ENCODE measurements at places on chromosomes 5 and 9.

DNA sequence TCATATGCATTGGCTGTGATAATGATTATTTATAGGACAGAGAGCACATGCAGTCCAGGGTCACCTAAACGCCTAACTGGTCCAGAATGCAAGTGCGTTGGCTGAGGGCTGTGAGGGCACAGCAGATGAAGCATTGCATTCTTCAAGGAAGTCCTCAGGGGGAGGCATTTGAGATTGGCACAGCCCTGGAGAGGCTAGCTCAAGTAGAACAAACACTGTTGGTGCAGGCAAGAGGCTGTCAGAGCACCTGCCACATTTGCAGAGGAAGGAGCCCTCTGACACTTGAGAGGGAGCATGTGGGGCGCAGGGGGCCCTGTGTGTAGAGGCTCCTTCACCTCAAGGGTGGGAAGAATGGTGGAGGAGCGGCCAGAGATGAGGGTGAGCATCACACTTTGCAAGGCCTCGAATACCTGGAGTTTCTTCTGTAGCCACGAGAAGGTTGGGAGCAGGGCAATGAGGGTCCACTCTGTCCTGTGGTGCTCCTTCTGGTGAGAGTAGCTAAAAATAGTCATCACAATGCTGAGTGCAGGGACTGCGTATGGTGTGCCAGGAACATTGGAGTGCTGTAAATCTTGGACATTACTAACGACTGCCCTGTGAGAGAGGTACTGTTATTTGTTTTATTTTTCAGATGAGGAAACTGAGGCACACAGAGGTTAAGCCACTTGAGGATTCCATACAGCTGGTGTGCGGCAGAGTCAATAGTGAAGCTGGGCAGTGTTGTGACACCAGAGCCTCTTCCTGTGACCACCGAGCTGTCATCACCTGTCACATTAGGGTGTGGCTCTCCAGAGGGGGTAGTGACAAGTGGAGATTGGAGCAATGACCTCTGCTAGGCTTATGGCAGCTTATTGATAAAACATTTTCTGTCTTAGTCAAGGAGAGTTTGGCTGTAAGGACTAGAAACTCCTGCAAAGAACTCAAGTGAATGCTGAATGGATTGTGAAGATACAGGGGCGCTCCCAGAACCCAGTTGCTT, 100.2 kb downstream of the PIP5K1B start:
- H3K27ac ChIP-seq: no peak overlapping the region
- H3K27me3 ChIP-seq: no peaks in the 10 kb centered on the region

DNA sequence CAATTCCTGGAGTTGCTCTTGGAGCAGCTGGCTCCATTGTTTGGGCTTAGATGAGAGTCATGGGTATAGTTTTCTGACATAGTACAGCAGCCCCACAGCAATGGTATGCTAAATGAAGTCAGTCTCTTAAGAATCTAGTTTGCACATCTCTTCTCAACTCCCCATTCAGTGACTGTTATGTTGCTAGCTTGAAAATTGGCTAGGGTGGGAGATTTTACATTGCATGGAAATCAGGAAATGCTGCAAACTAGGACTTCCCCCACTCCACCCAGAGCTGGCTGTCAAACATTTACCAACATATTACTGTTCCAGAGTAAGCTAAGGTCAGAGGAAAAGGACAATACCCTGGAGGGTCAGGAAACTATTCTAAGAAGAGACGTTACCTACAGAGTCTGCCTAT, 17.6 kb upstream of the FCHO2 start:
- no peak overlapping the region for H3K4me3 ChIP-seq
- H3K27ac ChIP-seq: no peak overlapping the region
- peaks cover 15% of the 10 kb centered on the region for H3K27me3 ChIP-seq
- no peaks in the 10 kb centered on the region for H3K36me3 ChIP-seq
- no peak for DNase-seq

DNA sequence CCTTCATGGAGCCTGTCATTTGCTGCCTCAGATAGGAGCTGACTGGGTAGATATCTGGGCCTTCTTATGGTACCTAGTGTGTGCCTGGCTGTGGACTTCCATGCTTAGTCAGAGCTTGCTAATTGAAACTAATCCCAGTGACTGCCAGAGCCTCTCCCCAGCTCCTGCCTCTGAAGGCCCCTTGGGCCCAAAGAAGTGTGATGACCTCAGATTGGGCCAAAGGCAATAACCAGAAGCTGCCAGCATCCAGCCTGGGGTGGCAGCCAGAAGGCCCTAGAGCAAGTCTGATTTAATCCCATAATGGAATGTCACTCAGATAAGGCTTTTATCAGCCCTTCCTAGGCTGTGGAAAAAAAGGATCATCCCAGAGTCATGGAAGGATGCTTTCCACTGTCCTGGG, 17.1 kb upstream of the CDC23 start:
- H3K27ac ChIP-seq: no peak overlapping the region
- H3K4me3 ChIP-seq: no peak overlapping the region
- no peaks in the 10 kb centered on the region for H3K36me3 ChIP-seq
- H3K27me3 ChIP-seq: peaks cover 10% of the 10 kb centered on the region
- no peaks in the 10 kb centered on the region for H3K4me1 ChIP-seq

GRCh38 chr9:97366889-97367288, 45.0 kb upstream of the TDRD7 start:
- H3K27me3 ChIP-seq: no peaks in the 10 kb centered on the region
- H3K27ac ChIP-seq: no peak overlapping the region
- H3K36me3 ChIP-seq: peaks cover 6% of the 10 kb centered on the region

DNA sequence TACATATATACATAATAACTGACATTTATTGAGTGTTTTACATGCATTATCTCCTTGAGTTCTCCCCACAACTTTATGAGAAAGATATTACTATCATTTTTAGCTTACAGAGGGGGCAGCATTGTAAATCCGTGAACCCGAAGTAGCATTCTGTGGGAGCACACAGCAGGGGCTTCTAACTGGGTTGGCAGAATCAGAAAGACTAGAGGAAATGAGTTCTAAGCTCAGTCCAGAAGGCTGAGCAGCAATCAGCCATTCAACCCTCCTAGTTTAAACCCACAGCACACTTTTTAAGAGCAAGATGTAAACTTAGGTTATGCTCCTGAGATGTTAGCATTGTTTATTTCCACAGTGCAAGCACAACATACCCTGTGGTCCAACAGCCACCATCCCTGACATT, 177.2 kb downstream of the TMEM38B start:
- no peak for DNase-seq
- H3K4me3 ChIP-seq: no peak overlapping the region
- peaks cover 29% of the 10 kb centered on the region for H3K27me3 ChIP-seq
- H3K27ac ChIP-seq: no peak overlapping the region
- H3K4me1 ChIP-seq: peaks cover 2% of the 10 kb centered on the region

DNA sequence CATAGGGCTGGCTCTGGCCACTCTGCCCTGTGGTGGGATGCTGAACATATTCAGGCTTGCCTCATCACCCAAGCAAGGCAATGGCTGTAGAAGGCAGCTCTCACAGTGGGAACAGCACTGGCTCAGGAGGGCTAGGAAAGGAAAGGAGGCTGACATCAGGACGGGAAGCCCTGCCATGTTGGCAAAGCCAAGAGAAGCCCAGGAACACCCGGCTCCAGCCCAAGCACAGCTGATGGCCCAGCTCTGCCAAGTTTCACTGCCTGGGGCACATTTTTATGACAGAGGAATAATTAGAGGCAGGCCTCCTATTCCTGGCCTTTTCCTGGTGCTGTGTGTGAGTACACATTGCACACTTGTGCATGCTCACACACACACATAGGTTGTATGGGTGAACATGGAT, 163.6 kb upstream of the SMIM23 start:
- no peaks in the 10 kb centered on the region for H3K4me1 ChIP-seq
- H3K27me3 ChIP-seq: no peaks in the 10 kb centered on the region
- DNase-seq: no peak
- no peaks in the 10 kb centered on the region for H3K36me3 ChIP-seq
- H3K4me3 ChIP-seq: no peak overlapping the region

GRCh38 chr9:75593920-75594319, 296.6 kb upstream of the PCSK5 start:
- no peak overlapping the region for H3K4me3 ChIP-seq
- no peaks in the 10 kb centered on the region for H3K36me3 ChIP-seq
- H3K27ac ChIP-seq: no peak overlapping the region
- peaks cover 5% of the 10 kb centered on the region for H3K4me1 ChIP-seq
- no peaks in the 10 kb centered on the region for H3K27me3 ChIP-seq
- no peak for DNase-seq

DNA sequence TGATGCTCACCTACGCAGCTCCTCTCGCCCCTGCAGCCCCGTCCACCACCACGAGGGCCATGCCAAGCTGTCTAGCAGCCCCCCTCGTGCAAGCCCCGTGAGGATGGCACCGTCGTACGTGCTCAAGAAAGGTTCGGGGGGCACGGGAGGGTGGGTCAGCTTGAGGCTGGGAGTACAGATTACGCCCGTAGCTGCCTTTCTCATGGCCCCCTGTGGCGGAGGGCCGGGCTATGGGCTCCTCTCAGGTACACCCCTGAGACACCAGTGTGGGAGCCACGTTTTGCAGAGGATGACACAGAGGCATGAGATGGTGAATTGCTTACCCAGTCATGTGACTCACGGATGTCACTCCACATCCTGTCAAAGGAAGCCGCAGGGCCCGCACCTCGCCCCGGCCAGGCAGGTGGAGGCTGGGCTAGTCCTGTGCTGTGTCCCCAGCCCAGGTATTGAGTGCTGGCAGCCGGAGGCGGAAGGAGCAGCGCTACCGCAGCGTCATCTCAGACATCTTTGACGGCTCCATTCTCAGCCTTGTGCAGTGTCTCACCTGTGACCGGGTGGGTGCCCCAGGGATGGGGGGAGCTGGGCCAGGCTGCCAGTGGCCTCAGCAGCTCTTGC, 33.7 kb downstream of the USP20 start:
- peak; percentile 82 for DNase-seq
- H3K36me3 ChIP-seq: peaks cover 57% of the 10 kb centered on the region
- peaks cover 61% of the 10 kb centered on the region for H3K4me1 ChIP-seq
- peak overlapping the region; percentile 88 for H3K27ac ChIP-seq
- peak overlapping the region; percentile 67 for H3K4me3 ChIP-seq

GRCh38 chr5:75677607-75678006, 39.6 kb downstream of the POC5 start:
- peak overlapping the region; percentile 69 for H3K27ac ChIP-seq
- peaks cover 20% of the 10 kb centered on the region for H3K4me1 ChIP-seq
- no peak for DNase-seq
- H3K36me3 ChIP-seq: peaks cover 30% of the 10 kb centered on the region
- H3K4me3 ChIP-seq: peak overlapping the region; percentile 45

DNA sequence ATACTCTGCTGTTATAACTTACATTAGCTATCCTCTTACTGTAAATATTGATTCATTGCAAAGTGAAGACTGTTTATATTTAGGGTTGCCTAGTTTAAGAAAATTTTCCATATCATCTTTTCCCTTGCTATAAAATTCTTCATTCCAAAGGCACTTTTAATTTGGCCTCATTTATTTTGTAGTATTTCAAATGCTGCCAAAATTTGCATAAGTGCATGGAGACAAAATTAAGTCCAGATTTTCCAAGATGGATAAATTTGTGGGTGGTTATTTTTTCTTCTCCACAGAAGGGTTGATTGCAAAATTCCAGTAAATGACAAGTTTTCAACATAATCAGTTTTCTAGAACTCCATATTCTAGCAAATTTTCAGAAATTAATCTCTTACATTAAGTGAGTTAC, 141.5 kb upstream of the MTAP start:
- no peak for DNase-seq
- H3K36me3 ChIP-seq: no peaks in the 10 kb centered on the region
- no peaks in the 10 kb centered on the region for H3K4me1 ChIP-seq
- H3K27me3 ChIP-seq: peaks cover 4% of the 10 kb centered on the region
- no peak overlapping the region for H3K4me3 ChIP-seq

- H3K27ac ChIP-seq: no peak overlapping the region
- peaks cover 25% of the 10 kb centered on the region for H3K36me3 ChIP-seq
- no peaks in the 10 kb centered on the region for H3K27me3 ChIP-seq
Observed at GRCh38 chr5:151267491-151268260, 14.7 kb downstream of the GM2A start.

GRCh38 chr9:113568571-113569321, 105.2 kb downstream of the RGS3 start:
- H3K27me3 ChIP-seq: no peaks in the 10 kb centered on the region
- peaks cover 16% of the 10 kb centered on the region for H3K4me1 ChIP-seq
- H3K4me3 ChIP-seq: no peak overlapping the region
- no peak for DNase-seq

DNA sequence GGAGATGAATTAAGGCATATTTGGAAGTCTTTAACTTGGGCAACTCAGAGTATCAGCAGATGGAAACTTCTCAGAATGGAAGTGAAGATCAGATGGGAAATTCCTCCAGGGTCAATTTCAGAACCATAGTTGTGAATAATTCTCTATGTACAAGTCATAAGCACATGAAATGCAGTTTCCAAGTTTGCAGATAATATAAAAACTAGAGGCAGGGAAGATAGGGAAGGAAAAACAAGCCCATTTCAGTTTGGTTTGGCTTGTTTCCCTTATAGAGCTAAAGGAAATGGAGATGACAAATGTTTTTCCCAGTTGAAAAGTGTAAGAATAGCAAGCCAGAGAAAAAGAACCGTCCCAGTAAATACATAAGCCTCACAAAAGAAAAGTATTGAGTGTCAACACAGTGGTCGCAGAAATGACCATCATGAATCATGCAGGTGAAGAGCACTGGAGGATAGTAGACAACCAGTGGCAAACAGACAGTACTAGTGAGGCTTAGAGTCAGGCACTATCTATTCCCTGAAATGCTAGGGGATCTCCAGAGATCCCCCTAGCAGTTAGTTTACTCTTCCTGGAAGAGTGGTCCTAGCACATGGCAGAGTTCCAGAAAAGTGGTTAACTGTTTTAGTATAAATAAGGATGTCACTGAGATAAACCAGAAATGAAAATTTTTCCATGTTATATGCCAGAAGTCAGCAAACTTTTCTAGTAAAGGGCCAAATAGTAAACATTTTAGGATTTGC, 245.9 kb downstream of the SAXO1 start:
- H3K27me3 ChIP-seq: no peaks in the 10 kb centered on the region
- no peaks in the 10 kb centered on the region for H3K36me3 ChIP-seq
- H3K4me3 ChIP-seq: no peak overlapping the region
- no peak overlapping the region for H3K27ac ChIP-seq
- DNase-seq: no peak

DNA sequence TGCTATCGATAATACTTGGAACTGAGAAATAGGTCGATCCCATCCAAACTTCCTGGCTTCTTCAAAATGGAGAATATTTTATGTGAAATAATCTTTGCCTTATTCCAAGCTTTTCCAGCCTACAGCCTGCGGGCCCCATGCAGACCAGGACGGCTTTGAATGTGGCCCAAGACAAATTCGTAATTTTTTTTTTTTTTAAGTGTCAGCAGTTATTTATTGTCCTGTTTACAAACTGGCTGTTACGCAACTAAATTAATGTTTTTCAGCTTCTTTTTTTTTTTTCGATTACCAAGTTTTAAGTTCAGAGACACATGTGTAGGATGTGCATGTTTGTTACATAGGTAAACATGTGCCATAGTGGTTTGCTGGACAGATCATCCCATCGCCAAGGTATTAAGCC, 411.7 kb upstream of the EDIL3 start:
- DNase-seq: no peak
- no peak overlapping the region for H3K4me3 ChIP-seq
- no peak overlapping the region for H3K27ac ChIP-seq
- no peaks in the 10 kb centered on the region for H3K27me3 ChIP-seq
- no peaks in the 10 kb centered on the region for H3K4me1 ChIP-seq

Measured in T-helper 2 cell treated with Interferon-gamma antibody and Interleukin-4, amounts not matched to agents 5 μg/mL and 100 μg/mL, for 36 hours (primary cell).